Cardiac septum (tissue), 1 donor: ENCODE measurements at places on chromosomes 4 and X. TPM values are rescaled to one million over a fixed set of nuclear protein-coding genes. Genes with fewer than 3 reads are reported as not detected.

JAKMIP1 gene
- not detected for total RNA-seq

CYBB gene
- total RNA-seq: 9.8 TPM

TKTL1 gene
- total RNA-seq: 3.2 TPM

MAGEA12 gene
- not detected for total RNA-seq

MAGEA6 gene
- not detected for total RNA-seq

GASK1B gene
- 90.6 TPM for total RNA-seq

USP17L21 gene
- total RNA-seq: not detected
